T47D (cell line): ENCODE measurements at places on chromosomes 5 and 9.

DNA sequence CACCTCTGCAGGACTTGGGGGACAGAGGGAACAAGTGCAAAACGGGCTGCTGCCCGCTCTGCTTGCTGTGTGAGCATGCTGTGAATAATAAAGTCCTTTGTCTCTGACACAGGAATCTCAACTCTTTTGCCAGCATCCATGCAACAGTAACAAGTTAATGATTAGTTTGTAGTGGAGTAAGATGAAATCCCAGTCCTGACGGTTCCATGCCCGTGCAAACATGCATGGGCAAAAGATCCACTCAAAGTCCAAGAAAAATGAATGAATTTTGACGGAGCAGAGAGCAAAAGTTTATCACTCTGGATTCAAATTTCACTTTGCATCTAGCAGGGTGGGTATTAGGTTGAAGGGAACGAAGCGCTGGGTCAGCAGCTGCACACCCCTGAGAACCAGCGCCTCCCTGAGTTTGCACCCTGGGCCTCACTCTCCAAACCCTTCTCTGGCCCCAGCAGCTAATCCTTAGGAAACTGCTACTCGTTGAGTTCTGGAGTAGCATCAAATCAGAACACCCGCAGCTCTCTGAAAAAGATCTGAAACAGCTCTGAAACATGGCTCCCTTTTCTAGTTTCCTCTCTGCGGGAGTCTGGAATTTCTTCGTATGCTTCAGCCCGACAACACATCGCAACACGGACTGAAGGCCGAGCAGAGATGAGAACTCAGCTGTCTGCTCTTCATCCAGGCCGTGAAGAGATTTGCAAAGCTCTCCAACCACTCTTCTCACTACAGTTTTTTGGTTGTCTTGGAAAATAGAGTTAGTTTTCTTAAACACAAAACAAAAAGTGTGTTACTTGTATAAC, 45.6 kb upstream of the RUFY1 start:
- DNase-seq = no peak

GRCh38 chr5:31827867-31828266, 188.9 kb downstream of the PDZD2 start:
- DNase-seq = no peak

GRCh38 chr9:5832071-5832537, 813 bp downstream of the ERMP1 start:
- no peak for DNase-seq

GRCh38 chr5:95958310-95959014, 3.2 kb downstream of the ELL2 start:
- no peak for DNase-seq
